ENCODE measurements at places on chromosomes 2 and 18. TPM values are rescaled to one million over a fixed set of nuclear protein-coding genes. Genes with fewer than 3 reads are reported as not detected.

The CSRNP3 gene
- total RNA-seq = 0.05 TPM

The CHRND gene
- total RNA-seq = not detected

The GREB1L gene
- total RNA-seq = 12.2 TPM

The AMER3 gene
- not detected for total RNA-seq

The NEB gene
- 0.34 TPM for total RNA-seq

The MSH2 gene
- total RNA-seq = 54.9 TPM

The ACADL gene
- total RNA-seq = not detected

The ANKRD30BL gene
- not detected for total RNA-seq

The HOXD10 gene
- total RNA-seq = not detected

The MARCHF4 gene
- not detected for total RNA-seq

The UGT1A8 gene
- not detected for total RNA-seq

The CNGA3 gene
- not detected for total RNA-seq

The SCN7A gene
- total RNA-seq = 0.07 TPM

The RESP18 gene
- not detected for total RNA-seq

The SERPINB13 gene
- total RNA-seq = 0.07 TPM

The NBAS gene
- total RNA-seq = 32.8 TPM

The SCRN3 gene
- 7.7 TPM for total RNA-seq

The DYNAP gene
- not detected for total RNA-seq

The DUSP2 gene
- 24.5 TPM for total RNA-seq

The SMIM21 gene
- not detected for total RNA-seq

The CRACDL gene
- 1.1 TPM for total RNA-seq

The ANTXR1 gene
- 25.7 TPM for total RNA-seq

The ALKAL2 gene
- total RNA-seq = not detected

The ALK gene
- not detected for total RNA-seq

The ZNF396 gene
- total RNA-seq = 1.3 TPM

The TMEM131 gene
- total RNA-seq = 51.5 TPM

The NGEF gene
- 12.6 TPM for total RNA-seq

The DSC1 gene
- total RNA-seq = not detected

The CD207 gene
- not detected for total RNA-seq

The ALLC gene
- total RNA-seq = not detected

The PTPRN gene
- total RNA-seq = not detected

The STEAP3 gene
- total RNA-seq = 32.3 TPM

The CTLA4 gene
- total RNA-seq = 0.37 TPM

The OTOS gene
- not detected for total RNA-seq

The NTSR2 gene
- not detected for total RNA-seq

The RAB27B gene
- total RNA-seq = 2.2 TPM

The NETO1 gene
- not detected for total RNA-seq

The C2orf78 gene
- 1.5 TPM for total RNA-seq

The ATP9B gene
- total RNA-seq = 17.8 TPM

The NYAP2 gene
- total RNA-seq = not detected

The FRZB gene
- total RNA-seq = 0.49 TPM

Data from HCT116 (cell line).